ENCODE measurements at places on chromosomes 4 and X.
A peak's percentile ranks its signal among the peaks of the same experiment; 100 is the strongest.

DNA sequence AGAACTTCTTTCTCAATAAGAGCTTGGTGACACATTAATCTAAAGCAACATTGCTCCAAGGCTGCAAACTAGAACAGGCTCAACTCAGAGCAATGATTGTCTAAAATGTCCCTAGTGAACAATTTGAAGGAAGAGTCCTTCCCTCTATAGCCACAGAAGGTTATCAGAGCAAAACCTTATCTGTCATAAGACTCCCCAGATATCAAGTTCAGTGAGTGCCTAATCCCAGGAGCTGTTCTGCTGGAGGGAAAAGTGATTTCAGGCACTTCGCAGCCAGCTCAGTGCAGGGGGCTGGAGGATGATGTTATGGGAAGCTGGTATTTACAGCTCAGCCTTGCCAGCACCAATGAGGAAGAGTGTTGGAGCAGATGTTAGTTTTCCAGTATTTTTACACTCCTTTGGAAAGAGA, 497.5 kb downstream of the INPP4B start:
- no peak for DNase-seq

DNA sequence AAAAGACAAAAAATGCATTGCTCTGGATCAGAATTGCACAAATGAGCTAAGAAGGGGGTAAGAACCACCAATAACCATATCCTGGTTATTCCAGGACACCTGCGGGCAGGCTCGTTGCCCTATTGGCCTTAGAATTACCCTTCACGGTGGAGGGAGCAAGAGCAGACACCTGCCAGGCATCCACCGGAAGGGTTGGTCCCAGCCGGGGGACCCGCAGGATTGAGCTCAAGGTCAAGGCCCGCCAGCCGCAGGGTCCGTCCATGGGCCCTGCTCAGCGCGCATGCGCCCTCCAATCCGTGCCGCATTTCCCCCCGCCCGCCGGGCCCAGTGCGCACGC, 575 bp downstream of the SLC25A6 start:
- no peak for DNase-seq

GRCh38 chr4:14582677-14583076, 419.6 kb upstream of the CPEB2 start:
- DNase-seq: no peak

DNA sequence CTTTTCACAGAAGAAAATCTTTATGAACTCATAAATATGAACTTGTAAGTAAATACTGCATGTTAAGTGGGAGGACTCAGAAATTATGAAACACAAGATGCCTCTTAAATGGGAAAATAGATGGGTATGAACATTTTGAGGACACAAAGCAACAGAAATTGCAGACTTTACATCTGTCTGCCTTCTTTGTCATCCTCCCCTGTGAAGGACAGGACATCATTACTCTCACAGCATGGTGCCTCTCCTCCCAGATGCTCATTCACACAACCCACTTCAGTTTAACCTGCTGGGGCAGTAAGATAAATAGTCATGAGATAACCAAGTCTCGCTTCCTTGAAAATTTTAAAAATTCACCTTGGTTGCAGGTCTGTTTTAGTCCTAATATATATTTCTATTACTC, 144.5 kb downstream of the APBB2 start:
- DNase-seq: no peak

DNA sequence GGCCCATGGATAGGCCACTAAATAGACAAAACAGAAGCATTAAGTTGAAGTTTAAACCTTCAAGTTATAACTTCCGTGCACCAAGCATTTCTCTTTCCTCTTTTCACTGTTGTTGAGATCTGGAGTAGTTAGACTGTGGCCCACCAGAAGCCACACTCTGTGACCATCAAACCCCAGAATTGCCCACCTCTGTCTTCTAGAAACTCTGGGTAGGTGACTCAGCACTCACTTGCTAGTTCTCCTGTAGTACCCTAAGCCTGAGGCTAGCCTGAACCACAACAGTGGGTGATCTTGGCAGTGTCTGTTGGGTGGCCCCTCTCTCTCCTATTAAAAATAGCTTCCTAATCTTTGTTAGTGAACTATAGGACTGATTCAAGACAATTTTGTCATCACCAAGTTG, 24.6 kb upstream of the CD40LG start:
- DNase-seq: no peak

DNA sequence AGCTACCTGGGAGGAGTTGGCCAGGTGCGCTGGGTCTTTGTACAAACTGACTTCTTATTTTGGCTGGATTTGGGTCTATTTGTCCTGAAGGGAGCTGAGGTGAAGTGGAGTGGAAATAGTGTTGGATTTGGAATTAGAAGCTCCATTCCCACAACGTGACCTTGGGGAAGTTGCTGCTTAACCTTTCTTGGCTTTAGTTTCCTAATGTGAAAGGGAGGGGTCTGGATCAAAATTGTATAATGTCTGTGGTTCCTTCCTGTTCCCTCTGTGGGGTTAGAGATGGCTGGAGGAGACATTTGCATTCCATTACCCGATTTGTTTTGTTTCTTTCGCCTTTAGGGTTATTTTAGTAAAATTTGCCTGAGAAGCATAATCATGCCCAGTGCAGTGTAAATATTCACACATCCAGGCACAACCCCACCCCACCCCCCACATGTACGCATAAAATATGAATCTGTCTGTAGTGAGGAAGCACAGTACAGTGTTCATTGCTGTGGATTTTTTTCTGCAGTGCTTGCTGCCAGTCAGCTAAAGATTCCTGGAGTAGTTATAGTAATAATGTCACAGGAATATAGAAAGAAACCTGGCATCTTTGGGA, 21.5 kb downstream of the JADE1 start:
- DNase-seq: no peak

GRCh38 chr4:1178300-1179088, 6.1 kb upstream of the SPON2 start:
- DNase-seq: no peak

DNA sequence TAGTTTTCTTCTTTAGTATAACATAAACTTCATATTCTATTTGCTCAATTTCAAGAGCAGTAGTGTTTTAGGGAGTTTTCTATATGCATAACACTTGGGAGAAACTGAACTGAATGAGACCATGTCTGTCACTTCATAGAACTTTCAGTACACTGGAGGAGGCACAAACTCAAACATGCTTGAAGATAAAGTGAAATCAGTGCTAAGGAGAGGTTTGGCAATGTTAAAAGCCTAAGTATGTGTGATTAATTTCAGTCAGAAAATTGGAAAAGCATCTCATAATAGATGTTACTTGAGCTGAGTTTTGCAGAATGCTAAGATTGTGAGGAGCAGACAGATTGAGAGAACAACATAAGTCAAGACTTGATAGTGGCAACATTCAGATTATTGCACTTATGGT, 411.2 kb upstream of the HS3ST1 start:
- DNase-seq: no peak

DNA sequence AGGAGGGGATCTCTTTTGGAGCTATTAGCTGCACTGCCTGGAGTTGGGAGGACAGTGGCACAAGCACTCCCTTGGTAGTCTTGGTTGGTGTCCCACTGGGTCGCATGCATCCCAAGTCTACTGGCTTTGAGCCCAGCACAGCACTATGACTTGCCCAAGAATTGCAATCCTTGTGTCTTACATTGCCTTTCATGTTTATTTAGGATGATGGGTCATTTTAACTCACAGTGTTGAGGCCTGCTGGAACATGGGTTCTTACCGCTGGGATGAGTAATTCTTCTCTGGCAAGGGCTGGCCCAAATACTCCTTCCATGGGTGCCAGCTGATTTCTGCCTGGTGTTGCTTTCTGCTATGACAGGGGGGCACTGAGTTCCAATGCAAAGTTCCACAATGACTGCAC, 185.5 kb downstream of the TEX13C start:
- DNase-seq: no peak

DNA sequence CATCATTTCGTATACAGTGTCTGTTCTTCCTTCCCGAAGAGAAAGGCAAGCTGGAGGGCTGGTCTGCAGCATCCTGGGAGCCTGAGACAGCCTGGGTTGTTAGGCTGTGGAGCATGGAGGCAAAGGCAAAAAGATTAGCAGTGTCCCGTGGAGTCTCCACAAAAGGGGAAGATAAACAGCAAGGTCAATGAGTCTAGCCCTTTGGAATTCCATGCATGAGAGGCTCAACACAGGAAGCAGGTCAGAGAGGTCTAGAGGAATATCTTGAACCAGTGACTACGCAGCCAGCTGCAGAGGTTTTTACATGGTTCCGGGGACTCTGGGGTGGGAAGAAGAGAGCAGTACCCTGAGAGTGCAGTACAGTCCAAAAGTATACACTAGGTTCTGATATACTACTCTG, 12.2 kb upstream of the MCF2 start:
- no peak for DNase-seq

GRCh38 chrX:107205770-107206696, at the start of the genes DNAAF6 and NUP62CL:
Gene DNAAF6 (plus strand): TSS chrX:107206611. CDS start chrX:107212876, 6,265 bp downstream.
Gene NUP62CL (minus strand): TSS chrX:107206433. CDS start chrX:107175146, 31,287 bp downstream.
- peak; percentile 57 for DNase-seq

DNA sequence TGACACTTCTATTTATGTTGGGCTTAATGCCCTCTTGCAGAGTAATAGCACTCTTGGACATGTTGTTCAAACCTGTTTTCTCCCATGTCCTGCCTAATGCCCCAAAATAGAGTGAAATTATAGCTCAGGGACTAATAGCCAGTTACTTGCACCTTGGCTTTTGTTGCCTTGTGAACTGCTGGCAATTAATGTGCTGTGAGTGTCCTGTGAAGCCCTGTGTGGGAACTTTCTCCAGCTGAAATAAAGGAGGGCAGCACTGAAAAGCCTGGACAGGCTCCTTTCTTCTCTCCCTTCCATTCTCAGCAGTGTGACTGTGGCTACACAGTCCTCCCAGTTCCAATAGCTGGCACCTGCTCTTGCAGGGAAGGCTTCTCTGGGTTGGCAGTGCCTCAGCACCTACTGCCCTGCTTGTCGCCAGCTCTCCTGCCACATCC, 72.4 kb downstream of the DCLK2 start:
- no peak for DNase-seq

DNA sequence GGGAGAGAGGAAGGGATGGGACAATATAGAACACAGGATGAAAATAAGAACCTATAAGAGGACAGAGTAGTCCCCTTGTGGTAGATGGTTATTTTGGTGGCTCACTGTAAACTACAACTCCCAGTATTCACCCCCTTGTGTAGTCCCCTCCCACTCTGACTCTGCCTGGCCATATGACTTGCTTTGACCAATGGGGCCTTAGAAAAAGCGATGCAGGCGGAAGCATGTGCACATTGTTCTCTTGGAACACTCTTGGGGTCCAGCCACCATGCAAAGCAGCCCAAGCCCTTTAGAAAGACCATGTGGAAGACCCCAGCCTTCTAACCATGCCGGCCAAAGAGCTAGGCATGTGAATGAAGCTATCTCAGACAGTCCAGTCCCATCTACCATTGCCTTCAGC, 415.0 kb downstream of the BCOR start:
- no peak for DNase-seq

DNA sequence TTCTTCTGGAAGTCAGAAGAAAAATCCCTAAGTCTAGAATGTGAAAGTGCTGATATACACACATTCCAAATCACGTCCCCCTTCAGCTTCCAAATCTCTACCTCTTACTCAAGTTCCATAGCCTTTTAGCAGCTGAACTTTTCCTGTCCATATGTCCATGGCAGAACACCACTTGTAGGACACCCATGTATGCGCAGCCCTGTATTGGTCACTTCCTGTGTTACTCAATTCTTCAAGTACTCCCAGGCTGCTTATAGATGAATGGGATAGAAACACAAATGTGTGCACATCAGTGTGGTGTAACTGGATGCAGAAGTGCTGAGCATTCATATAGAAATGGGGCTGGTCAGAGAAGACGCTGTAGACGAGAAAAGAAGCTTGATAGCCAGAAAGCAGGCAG, 18.8 kb downstream of the SRPX2 start:
- DNase-seq: no peak

DNA sequence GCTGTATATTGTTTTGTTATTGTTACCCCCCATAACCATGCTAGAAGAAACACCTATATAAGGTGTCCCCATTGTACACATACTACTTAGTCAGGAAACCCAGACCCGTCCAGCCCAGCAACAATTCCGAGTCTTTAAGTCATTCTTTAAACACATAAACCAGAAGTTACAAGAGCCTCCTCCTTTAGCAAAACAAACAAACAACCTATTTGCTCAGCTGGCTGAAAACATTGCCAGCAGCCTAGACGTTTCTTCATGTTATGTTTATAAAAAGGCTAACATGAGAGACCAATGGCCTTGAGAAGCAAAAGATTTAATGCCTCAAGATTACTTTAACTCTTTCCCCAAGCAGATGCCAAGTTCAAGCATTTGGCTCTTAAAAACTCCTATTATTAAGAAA, 1.4 kb downstream of the ACOX3 start:
- no peak for DNase-seq

DNA sequence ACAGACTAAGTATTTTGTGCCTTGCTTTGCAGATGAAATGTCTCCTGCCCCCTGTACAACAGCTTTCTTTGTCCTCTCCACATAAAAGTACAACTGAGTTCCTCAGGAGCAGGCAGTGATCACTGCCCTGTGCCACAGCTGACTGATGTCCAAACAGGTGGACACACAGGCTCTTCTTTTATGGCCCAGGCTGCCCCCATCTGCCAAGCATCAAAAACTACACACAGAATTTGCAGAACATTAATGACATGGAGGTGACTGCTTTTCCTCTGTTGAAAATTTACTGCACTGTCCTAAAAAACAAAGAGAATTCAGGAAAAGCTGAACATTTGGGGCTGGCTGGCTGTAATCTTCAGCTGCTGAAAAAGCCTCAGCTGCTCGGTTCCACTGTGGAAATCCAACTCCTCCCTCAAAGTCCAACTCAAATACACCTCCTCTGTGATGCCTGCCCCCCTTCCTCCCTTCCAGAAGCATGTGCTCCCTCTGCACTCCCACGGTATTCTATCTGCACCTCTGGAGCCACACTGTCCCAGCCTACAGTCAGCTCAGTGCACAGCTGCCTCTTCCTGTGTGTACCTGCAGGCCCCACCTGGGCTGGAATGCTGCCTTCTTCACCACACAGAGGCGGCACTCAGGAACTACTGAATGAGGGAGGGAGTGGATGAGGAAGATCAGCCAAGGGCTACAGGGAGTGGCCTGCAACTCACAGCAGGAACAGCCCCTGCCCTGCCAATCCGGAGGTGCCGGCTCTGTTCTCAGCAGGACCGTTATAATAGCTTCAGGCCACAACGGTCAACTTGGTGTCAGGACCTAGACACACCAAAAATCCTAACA, 10.3 kb downstream of the AFAP1 start:
- no peak for DNase-seq

- DNase-seq: no peak
These were observed 36.1 kb downstream of the MTTP start for GRCh38 chr4:99610605-99611175.

DNA sequence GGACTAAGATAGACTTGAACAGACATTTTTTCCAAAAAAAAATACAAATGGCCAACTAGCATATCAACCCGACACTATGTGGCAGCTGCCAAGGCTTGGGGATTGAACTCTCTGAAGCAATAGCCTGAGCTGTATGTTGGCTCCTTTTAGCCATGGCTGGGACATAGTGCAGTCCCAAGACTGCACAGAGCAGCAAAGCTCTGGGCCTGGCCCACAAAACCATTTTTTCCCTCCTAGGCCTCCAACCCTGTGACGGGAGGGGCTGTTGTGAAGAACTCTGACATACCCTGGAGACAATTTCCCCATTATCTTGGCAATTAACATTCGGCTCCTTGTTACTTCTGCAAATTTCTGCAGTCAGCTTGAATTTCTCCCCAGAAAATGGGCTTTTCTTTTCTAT, 50.1 kb downstream of the CISD2 start:
- DNase-seq: no peak

- DNase-seq: no peak
These were observed 81.2 kb downstream of the ABLIM2 start for GRCh38 chr4:8077181-8078108.

- no peak for DNase-seq
These were observed 27.9 kb upstream of the HGFAC start for GRCh38 chr4:3413675-3414420.

GRCh38 chrX:150547375-150548115, 20.9 kb upstream of the MTM1 start:
- DNase-seq: no peak

GRCh38 chr4:52054254-52054653, 3.1 kb downstream of the SPATA18 start:
- no peak for DNase-seq
